Stromal cell of bone marrow (primary cell): ENCODE measurements at places on chromosomes 4 and X.

- DNase-seq = no peak
Observed at GRCh38 chrX:49993661-49994060, 71.3 kb downstream of the CLCN5 start.

GRCh38 chr4:117084866-117085701 is at the start of gene TRAM1L1:
Gene TRAM1L1, minus strand, starts transcription at chr4:117085576. Its CDS starts 183 bp downstream, at chr4:117085393.
- DNase-seq = peak; percentile 51

DNA sequence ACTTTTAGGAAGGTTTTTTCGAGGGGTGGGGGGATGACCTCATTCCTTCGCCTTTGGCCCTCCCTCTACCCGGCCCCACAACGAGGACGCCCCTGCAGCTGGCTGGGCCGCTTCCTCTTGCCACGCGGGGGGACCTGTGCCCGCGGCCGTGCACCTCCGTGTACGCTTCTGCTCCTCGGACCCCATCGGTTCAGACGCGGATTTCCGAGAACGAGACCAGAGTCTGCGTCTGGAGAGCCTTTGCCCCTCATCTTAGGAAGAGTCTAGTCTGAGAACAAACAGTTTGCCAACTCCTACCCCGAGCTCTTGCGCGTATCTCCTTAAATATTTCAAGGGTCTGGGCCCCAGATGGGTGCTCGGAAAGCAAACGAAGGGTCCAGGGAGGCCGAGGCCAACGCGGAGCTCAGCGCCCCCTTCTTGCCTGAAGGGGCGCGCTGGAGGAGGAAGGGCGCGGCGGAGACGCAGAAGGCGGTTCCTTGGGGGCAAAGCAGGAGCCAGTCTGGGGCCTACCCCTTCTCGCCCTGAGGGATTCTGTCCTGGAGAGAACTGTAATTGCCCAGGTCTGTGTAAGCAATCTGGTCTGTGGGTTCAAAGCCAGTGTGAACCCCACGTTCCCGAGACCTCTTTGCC is 3.9 kb upstream of the SFRP2 start:
- no peak for DNase-seq

DNA sequence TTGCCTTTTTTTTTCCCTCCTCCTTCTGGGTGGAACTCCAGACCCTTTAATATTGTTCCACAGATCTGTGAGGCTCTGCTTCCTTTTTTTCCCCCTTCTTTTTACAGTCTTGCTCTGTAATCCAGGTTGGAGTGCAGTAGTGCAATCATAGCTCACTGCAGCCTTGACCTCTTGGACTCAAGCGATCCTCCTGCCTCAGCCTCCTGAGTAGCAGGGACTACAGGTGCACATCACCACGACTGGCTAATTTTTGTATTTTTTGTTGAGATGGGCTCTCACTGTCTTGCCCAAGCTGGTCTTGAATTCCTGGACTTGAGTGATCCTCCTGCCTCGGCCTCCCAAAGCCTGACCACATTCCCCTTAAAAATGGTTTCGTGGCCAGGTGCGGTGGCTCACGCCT is 26.8 kb downstream of the NSD2 start:
- DNase-seq = no peak

DNA sequence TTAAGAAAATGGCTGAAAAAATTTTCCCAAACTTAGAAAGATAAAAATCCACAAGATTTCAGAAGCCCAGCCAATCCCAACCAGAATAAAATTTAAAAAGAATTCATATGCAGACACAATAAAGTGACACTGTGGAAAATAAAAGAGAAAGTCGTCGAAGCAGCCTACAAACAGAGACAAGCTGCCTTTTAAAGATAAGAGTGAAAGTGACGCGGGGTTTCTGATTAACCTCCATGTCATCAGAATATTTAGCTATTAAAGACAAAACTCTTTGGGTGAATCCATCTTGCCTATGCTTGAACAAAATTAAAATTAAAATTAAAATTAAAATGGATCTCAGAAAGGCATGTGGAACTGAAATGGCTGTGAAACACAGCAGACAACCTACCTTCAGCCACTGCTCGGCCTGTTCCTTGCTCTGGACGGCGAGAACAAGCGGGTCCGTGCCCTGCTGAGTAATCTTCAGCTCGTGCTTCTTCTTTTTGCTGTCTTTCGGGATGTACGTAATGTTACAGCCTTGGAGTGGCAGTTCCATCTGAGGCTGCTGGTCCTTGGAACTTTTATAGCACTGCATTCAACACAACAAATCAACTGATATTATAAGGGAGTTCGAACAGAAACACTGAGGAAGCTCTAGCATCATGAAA is 101.4 kb downstream of the AFAP1 start:
- no peak for DNase-seq

DNA sequence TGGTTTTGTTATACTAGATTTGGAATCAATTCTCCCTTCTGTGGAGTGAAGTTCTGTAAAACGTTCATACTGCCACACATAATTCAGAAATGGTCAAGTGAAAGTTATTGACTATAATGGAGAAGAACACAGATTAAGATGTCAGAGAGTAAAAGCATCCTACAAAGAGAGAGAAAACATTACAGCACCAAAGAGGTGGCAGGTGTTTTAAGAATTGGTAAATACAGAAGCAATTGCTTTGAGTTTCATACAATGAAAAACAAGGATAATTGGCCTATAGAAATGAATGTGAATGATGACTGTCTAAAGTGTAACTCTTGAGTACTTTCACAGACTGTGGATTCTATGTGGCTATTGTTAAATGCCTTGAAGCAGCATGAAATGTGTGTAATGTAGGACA is 435.6 kb upstream of the SMIM31 start:
- DNase-seq = no peak

DNA sequence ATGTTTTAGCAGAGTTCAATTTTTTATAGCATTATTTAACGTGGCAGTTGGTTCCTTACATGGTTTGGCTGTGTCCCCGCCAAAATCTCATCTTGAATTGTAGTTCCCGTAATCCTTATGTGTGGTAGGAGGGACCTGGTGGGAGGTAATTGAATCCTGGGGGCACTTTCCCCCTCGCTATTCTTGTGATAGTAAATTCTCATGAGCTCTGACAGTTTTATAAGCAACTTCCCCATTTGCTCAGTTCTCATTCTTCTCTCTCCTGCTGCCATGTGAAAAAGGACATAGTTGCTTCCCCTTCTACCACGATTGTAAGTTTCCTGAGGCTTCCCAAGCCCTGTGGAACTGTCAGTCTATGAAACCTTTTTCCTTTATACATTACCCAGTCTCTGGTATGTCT is 329.5 kb downstream of the GRIA2 start:
- no peak for DNase-seq

DNA sequence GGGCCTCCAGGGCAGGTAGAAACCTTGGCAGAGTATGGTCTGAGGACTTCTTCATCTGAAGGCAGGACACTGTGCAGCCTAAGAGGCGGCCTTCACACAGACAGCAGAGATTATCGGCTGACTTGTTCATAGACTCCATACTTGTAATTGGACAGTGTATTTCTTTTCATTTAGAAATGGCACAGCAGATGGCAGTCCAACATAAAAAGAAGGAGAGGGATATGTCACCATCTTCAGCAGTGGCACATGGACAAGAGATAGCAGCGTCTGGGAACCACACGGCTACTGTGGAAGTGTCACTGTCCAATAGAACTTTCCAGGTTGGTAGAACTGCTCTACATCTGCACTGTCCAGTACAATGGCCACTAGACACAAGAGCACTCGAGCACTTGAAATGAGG is 21.7 kb upstream of the GEMIN8 start:
- DNase-seq = no peak

- no peak for DNase-seq
Observed at GRCh38 chrX:10050481-10050880, 83.3 kb downstream of the CLDN34 start.

GRCh38 chrX:103310555-103311398 is at the start of gene BEX2:
Gene BEX2, minus strand, starts transcription at chrX:103310990. Its CDS starts 1,014 bp downstream, at chrX:103309976.
- peak; percentile 1 for DNase-seq
